HT-29 (cell line): ENCODE measurements at places on chromosomes 2 and 18. TPM values are rescaled to one million over a fixed set of nuclear protein-coding genes. Genes with fewer than 3 reads are reported as not detected.
A peak's percentile ranks its signal among the peaks of the same experiment; 100 is the strongest.

IL36A gene
- total RNA-seq, result not detected in 2 replicates

RGPD4 gene
- total RNA-seq, result not detected in 2 replicates

DNA sequence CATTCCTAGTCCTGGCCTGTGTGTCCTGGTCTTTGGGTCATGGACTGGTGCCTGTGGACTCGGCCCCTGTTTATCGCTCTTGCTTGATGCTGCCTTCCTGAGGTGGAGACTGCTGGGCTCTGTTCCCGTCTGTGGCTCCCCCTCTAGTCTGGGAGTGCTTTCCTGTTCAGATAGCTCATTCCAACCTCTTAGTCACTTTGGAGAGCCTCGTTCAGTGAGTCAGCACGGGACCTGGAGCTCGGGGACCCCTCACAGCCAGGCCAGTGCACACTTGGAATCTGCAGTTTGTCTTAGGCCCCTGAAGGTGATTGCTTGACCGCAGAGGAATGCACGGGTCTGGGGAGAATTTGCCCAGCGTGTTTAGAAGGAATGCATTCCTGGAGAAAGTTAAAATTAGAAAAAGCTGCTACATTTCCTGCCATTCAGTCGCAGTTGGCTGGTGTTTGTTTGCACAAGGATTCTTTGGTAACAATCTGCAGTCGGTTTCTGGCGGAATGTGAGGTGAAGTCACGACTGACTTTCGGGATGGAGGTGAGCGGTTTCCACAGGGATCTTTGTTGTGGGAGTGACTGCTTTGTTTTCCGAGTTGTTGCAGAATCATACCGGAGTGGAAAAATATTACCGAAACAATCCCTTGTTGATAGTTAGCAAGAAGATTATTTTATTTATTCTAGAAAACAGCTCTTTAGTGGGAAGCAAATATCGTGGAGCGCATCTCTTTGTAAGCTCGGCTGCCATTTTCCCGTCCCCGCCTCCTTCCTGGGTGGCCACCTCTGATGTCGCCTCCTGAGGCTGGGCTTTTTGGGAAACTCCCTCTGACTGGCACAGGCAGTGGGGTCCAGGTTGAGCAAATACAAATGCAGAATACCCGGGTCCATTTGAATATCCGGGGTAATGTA lies 29.6 kb downstream of the SH3BP4 start:
- peak; percentile 82 for DNase-seq

GRCh38 chr18:48944634-48945033 lies 6.1 kb downstream of the SMAD7 start:
- peak; percentile 49 for DNase-seq

- DNase-seq, result no peak
These were observed 57.6 kb downstream of the CRIM1 start for GRCh38 chr2:36413218-36413617.

DNA sequence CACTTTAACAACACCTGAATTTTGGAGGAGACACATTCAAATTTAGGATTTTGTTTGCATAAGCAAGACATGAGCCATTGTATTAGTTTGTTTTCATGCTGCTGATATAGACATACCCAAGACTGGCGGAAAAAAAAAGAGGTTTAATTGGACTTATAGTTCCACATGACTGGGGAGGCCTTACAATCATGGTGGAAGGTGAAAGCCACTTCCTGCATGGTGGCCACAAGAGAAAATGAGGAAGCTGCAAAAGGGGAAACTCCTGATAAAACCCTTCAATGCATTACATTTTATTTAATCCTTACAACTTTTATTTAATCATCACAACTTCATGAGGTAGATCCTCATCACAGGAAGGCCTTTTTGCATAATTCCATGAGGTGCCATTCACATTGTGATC lies 242.0 kb upstream of the STON1 start:
- DNase-seq, result no peak

DNA sequence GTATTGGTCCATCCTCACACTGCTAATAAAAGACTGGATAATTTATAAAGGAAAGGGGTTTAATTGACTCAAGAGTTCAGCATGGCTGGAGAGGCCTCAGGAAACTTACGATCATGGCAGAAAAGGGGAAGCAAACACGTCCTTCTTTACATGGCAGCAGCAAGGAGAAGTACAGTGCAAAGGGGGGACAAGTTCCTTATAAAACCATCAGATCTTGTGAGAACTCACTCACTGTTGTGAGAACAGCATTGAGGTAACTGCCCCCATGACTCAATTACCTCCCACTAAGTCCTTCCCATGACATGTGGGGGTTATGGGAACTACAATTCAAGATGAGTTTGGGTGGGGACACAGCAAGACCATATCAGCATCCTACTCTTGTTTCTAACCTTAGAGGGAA lies 37.0 kb downstream of the SP100 start:
- no peak for DNase-seq

DNA sequence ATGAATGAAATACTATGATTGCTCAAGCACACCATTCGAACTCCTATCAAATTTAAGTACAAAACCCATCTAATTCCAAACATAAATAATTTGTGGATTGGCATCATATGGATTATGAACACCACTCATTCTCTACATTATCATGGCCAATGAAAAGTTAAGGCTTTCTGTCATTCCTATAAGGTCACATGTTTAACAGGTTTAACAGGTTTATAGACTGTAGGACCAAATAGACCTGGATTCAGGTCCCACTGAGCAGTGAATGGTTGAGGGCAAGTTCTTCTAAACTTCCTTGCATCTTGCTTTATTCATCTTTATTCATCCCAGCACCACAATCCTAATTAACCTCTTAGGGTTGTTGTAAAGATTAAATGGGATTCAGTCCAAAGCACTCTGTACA lies 33.4 kb downstream of the FBXO36 start:
- no peak for DNase-seq

DNA sequence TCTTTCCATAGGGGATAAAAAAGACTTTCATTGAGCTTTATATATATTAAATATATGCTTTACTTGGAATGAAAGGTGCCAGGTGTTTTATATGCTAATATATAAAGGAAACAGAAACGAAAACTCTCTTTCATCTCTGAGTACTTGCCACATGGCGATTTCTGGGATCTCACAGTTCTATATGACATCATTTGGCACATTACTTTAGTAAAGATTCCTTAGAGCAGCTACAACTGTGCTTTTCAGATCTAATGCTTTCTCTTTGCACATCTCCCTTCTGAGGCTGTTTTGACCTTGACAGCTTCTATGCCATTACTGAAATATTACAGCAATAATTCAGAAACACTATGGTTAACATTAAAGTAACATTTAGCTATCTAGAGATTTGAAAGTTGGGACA lies 1082.9 kb upstream of the CDH2 start:
- DNase-seq, result no peak

GRCh38 chr2:71736091-71736861 lies 282.9 kb downstream of the DYSF start:
- DNase-seq, result no peak

GRCh38 chr2:120710256-120710655 lies 25.4 kb upstream of the GLI2 start:
- DNase-seq, result no peak

DNA sequence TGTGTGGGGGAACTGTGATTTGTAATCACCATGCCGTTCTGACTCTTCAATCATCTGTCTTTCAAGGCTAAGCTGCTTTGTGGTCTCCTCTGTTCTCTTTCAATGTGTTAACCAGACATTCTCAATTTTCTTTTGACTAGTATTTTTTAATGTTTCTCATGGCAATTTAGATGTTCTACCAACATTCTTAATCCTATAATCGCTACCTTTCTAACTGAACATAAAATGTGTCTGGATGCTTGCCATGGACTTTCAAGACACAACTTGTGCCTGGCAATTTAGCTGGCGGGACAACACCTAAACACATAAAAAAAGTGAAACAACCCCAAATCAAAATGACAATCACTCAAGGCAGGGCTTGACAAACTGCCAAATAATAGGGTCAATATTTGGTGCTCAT lies 135.0 kb upstream of the ACKR3 start:
- DNase-seq, result no peak

DNA sequence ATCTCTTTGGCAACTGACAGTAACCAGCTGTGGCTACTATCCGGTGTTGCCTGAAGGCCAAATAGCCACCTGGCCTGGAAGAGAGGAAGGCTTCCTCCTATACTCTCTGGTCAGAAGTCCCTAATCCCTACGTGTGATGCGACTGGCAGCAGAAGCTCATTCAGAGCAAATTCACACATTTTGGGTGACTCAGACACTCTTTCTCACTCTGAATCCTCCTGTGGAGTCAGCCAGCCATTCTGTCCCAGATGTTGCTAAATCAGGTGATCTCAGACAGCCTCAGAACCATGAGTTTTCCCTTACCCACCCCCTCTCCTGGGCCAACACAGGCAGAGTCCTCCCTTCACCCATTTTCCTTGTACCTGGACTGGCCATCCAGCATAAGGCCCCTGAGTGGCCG lies 34.7 kb downstream of the CFAP53 start:
- DNase-seq, result no peak

FARP2 gene
- 53.7 and 54.1 TPM in 2 replicates for total RNA-seq

DNA sequence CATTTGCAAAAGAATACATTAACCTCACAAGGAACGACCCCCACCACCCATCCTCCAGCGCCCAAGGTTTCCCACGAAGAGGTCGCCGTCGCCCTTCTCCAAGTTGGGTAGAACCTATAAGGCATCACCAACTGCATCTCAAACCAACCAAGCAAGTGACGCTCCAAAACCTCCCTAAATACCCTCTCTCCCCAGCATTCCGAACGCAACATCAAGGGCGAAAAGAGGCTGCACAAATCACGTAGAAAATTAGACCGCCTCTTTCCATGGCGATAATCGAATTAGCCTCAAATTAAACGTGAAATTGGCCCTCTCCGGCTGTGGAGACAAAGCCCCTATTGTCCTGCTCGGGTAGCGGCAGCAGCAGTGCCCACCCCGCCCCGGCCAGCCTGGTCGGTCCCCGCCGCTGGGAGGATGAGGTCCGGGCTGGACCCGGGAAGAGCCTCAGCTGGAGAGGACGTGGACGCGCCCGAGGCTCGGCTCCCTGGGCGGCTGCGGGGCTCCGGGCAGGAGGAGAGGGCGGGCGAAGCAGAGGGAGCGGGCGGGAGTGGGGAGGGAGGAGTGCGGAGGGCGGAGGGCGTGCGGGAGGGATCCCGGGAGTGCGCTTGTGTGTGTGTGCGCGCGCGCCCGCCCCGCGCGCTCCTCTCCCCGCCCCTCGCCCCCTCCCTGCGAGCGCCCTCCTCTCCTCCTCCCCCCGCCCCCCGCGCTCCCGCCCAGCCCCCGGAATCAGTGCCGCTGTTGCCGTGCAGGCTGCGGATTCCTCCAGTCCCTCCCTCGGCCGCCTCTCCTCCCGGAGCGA lies at the start of gene SPTBN1:
SPTBN1 (plus strand) TSS at position 765 of the 799 bp plus-strand sequence. CDS start 70,092 bp downstream, outside the sequence.
- DNase-seq, result peak; percentile 61

DNA sequence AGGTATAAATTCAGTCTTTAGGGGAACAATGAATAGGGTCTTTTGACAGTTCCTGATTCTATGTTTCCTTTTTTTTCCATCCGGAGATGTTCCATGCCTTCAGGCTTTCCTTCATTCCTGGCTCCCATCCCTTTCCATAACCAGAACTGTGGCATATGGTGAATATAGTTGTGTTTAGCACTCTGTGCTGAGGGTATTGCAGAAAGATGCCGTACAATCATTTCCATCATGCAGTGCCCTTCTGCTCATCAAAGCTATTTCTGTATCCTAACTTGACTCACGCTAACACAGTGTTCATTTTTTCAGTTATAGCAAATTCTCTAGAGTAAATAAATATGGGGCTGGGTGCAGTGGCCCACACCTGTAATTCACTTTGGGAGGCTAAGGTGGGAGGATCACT lies 131.9 kb upstream of the EML6 start:
- DNase-seq, result no peak

DNA sequence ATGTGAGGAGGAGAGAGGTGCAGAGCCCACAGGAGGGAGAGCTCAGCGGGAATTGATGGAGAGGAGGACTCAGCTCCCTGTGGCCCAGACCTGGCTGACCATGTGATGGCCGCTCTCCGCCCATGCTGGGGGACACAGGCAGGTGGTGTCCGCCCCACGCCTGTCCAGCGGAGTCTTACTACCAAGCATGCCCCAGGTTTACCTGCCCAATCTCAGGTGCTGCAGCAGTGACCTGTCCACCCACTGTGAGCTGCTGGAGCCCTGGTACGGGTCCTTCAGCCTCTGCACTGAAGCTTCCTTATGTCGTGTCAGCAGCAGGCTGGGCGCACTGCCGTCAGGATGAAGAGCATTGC lies 170.8 kb downstream of the RTP5 start:
- no peak for DNase-seq

HNMT gene
- 18.8 and 27.2 TPM in 2 replicates for total RNA-seq

GRCh38 chr2:219645631-219646527 lies 18.4 kb downstream of the SLC4A3 start:
- no peak for DNase-seq

DNA sequence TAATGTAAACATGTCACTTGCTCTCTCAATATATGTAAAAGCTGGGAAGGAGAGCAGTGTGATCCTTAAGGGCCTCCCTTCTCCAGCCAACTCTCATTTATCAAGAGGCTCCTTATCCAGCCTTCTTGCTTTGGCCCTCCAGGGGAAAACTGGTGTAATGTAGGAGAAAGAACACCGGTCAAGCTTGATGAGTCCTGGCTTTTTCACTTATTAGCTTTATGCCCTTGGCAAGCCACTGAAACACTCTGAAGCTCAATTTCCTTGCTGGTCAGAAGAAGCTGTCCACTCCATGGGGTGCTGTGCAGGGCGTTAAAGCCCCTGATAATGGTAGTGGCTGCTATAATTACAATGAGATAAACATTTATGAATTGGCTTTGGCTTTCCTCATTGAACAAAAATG lies 251.2 kb upstream of the RBBP8 start:
- DNase-seq, result no peak

DNA sequence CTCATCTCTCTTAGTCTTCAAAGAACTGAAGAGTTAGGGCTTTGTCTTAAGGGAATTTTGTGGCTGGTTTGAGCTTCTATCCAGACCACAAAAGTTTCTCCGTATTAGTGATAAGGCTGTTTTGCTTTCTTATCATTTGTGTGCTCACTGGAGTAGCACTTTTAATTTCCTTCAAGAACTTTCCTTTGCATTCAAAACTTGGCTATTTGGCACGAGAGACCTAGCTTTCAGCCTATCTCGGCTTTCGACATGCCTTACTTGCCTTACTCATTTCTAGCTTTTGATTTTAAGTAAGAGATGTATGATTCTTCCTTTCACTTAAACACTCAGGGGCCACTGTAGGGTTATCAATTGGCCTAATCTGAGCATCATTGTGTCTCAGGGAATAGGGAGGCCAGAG lies 29.9 kb downstream of the HDHD2 start:
- no peak for DNase-seq

GRCh38 chr2:189304360-189304759 lies 124.8 kb upstream of the COL5A2 start:
- no peak for DNase-seq

GRCh38 chr2:217988014-217988839 lies 14.6 kb downstream of the TNS1 start:
- DNase-seq, result peak; percentile 96

ATG16L1 gene
- 32.4 and 36.6 TPM in 2 replicates for total RNA-seq

DNA sequence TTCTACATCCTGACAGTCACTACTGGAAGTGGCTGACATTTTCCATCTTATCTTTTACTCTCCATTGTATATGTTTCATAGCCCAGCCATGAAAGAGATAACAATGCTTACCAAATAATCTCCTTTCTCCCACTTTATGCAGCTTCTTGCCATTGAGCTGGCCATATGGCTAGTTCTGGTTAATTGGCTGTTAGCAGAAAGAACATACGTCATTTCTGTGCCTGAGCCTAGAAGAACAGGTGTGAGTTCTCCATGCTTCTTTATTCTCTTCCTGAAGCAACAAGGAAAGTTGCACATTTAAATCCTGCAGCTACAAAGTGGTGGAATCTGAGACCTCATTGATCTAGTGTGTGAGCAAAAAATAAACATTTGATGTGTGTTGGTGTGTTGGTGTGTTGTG lies 82.0 kb upstream of the FSHR start:
- no peak for DNase-seq
